NCI-H2227 treated with DMSO at 0.1 percent for 48 hours (cell line): ENCODE measurements at places on chromosomes 3 and 15.

DNA sequence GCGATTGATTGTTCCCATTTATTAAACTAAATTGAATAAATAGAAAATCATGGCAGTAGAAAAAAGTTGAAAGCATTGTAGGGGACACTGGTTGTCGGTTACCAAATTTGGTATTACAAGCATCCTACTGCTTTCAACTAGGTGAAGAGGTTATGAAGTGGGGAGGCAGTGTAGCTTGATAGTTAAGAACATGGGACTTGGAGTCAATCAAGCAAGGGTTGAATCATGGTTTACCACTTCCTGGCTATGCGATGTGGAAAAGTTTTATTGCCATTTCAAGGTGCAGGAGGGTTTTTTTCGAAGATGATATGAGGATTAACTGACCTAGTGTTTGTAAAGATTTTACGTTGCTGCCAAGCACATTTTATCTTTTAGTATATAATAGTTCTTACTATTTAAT is 318.2 kb upstream of the KCNH8 start:
- DNase-seq = no peak

GRCh38 chr3:38059148-38059547 is 20.1 kb downstream of the DLEC1 start:
- no peak for DNase-seq

DNA sequence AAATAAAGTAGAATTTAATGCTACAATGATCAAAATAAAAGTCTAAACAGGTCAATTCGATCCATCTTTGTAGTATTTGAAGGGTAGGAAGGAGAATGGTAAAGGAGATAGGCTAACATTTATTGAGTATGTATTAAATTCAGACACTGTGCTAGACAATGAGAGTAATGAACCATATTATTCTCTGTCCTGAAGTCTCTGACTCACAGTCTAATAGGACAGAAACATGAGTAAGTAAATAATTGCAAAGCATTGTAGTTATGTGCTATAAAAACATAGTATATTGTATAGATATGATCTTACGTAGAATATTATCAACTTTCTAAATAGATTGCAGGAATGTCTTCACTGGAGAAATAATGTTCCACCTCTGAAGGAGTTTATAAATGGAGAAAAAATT is 64.5 kb downstream of the MDFIC2 start:
- no peak for DNase-seq

DNA sequence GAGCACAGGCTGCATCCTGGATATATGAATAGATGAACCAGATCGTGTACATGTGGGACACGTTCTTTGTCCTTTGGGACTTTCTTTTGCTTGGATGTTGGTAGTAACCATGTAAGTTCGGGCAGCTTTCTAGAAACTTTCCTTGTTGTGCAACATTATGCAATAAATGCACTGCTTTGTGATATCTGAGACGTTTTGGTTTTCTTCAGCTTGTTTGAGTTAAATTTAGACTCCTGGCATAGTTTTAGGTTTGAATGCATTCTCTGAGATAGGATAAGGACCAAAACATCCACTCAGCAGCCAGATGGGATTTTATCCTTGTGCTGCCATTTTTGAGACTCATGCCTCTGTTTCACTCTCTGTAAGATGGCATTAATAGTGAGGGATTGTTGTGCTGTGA is 158.9 kb downstream of the IGF1R start:
- no peak for DNase-seq

DNA sequence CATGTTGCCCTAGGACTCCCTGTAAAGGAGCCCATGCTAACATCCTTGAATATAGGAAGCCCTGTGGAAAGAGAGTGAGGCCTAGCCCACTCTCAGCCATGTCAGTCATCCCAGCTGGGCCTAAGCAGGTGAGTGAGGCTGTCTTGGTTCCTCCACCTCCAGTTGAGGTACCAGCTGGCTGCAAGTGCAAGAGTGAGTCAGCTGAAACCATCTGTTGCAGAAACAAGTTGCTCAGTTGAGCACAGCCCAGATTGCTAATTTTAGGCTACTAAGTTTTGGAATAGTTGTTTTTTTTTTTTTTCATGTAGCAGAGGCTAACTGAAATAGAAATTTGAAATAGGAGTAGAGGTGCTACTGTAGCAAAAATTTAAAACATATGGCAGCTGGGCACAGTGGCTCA is 43.7 kb upstream of the ADPGK start:
- DNase-seq = no peak

DNA sequence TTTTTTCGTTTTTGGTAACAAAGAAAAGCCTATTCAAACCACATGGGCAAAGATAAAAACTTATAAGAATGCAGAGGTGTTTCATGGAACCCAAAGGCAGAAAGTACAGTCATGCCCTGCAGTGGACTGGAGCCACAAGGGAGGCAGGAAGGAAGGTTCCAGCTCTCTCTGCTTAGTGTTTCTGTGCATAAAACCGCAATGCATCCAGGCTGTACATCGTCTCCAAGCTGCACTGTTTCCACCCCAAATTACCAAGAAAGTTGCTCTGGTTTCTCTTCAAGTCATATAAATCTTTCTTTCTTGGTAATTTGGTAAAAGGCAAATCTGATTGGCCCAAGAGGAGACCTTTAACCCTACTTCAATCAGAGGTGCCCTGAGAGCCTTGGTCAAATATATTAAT is 15.8 kb downstream of the TRAT1 start:
- no peak for DNase-seq

GRCh38 chr3:50616003-50616769 is 765 bp upstream of the MAPKAPK3 start:
- DNase-seq = peak; percentile 71

DNA sequence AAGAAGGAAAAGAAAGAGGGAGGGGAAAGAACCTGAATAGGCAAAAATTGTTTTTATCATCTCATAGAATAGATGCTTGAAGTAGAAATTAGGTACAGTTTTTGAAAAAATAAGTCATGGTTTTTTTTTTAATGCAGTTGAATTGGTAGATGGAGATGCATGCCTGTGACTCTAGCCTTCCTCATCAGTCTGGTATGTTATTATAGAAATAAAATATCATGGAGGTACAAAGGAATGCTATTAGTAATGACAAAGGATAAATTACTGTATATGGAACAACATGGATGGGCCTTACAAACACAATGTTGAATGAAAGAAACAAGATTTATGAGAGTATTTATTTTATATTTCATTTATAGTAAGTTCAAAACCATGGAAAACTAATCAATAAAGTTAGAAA is 162.4 kb upstream of the GALNT15 start:
- DNase-seq = no peak

DNA sequence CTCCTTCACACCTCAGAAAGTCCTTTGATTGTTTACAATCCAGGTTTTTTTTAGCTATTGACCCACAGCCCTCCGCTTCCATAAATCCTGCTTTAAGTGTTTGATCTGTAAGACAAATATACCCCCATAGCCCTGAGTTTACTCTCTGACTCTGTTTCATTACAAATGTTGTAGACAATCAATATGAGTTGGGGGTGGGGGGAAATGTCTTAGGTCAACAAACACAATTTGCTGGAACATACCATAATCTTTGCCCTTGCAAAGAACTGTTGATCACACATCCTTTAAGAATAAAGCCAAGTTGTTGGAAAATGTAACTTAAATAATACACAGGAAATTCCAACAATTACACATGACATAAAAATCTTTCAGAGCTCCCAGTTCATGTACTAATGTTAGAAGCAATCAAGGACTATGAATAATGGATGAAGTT is 301.8 kb upstream of the SEMA6D start:
- DNase-seq = no peak

- peak; percentile 88 for DNase-seq
Observed at GRCh38 chr15:96412045-96412905, 81.8 kb downstream of the NR2F2 start.

DNA sequence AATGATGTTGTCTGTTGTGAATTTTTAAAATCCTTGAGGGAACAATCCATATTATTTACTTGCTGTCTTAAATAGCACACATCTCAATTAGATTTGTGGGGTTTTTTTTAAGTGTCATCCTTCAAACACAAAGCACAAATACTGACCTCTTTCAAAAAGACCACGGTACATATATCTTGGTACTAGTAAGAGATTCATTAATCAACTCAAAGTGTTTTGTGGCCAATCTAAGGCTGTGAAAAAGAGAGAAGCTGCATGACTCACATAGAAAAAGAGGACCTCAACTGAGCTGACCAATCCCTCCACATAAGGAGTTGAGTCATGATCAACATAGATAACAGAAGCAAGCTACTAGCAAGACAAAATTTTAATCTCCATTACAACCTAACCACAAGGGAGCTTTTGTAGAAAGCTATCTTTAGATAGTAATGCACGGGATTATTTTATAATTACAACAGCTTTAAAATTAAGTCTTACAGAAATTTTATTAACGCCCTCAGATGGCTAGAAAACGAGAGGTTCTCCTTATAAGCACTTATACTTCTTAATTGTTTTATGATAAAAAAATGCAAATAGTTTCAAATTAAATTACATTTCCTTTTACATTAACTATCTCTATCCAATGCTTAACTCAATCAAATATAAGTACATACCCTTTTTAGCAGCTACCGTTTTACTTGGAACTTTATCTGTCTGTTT is 60.5 kb downstream of the TOP2B start:
- DNase-seq = no peak

DNA sequence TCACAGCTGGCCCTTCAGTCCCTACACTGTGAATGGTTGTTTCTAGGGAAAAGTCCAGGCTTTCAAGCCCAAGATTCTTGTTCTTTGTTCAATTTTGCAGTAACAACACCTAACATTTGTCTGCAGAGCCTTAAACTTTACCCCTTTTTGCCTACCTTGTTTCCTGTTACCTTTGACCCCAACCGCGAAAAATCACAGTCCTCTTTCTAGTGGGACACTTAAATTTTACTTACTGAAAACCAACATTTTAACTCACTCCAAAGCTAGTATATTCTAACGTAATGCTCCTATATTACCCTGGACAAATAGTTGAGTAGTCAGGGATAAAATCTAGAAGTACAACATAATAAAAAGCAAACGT is 649 bp upstream of the PIK3CB start:
- DNase-seq = no peak

DNA sequence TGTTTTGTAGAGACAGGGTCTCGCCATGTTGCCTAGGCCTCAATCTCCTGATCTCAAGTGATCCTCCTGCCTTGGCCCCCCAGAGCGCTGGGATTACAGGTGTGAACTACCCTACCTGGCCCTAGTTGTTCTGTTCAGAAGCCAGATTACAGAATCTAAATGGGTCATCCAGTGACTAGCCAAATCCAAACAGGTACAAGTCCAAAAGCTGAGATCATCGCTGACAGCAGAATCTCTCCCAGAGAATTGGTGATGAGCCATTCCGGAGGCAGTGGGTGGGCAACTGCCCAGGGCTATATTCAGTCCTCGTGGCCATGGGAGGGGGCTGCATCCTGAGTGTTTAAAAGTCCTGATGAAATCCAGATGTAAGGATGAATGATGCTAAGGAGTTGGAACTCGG is 47.5 kb upstream of the SEMA4B start:
- no peak for DNase-seq

DNA sequence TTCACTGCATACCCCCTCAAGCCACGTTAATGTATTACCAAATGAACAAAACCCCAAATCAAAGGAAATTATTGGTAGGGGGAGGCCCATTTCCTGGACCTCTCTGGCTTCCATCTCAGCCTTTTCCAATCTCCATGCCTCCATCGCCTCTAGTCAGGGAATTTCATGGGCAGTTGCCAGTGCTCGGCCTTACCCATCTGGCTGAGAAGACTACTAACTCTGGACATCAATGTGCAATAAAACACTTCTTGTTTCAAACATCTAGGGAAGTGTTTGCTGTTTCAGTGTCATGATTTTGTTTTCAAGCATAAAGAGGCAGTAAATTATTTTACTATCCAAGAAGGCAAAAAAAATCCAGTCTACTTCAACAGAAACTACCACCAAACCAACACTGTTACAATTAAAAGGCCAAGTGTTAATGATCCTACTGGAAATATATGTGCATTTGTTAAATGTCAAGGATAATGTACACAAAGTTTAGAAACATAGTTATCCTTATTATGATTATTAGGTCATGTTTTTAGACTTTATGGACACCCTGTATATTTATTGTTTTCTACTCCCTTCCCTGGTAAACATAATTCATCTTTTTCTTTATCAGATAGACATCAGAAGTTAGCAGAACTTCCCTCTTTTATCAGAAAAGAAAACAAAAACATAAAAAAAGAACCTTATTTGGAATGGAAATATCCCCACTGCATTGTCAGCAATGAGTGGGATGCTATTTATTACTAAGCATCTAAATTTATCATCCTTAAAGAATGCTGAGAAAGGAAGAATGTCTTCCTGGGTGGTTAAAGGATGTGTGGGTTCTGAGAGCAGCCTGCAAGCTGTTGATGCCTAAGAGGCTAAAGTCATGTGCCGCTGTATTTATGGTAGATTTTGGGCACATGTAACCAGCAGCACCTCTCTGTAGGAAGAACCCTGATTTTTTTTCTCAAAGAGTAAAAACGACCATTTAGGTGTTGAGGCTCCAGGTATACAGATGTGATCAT is 15.2 kb downstream of the LDHAL6B start:
- DNase-seq = no peak

DNA sequence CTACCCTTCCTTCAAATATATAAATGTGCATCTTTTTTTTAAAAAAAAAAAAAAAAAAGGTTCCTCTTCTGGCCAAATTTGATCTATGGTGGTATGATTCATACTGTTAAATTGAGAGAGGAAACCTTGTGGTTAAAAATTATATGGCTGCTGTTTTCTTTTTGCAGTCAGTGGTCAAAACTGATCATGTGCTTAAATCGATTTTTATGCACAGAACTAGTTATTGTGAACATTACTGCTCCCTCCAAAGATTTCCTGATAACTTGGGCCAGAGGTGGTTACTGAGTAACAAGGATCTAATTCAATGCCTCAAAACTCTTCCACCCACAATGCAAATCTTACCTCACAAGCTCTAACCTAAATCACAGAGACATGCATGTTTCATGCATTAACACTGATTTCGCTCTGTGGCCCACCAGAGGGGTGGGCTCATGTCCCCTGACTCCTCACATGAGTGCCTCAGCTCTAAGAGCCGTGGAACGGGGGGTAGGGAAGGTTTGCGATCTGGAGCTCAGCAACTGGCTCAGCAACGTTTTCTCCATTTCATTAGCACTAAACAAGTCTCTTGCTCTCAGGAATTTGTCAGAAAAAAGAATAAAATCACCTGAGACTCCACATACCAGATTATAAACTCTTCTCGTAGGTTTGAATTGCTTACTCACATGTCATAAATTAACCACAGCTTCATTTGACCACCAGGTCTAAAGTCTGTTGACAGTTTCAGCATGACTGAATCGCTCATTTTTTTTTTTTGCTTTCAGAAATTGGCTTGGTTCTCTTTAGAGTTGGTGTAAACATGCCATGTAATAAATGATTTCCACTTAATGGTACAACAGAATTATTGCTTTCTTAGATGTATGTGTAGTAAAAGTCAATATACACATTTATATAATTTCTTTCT is 280.4 kb downstream of the CD47 start:
- DNase-seq = no peak

DNA sequence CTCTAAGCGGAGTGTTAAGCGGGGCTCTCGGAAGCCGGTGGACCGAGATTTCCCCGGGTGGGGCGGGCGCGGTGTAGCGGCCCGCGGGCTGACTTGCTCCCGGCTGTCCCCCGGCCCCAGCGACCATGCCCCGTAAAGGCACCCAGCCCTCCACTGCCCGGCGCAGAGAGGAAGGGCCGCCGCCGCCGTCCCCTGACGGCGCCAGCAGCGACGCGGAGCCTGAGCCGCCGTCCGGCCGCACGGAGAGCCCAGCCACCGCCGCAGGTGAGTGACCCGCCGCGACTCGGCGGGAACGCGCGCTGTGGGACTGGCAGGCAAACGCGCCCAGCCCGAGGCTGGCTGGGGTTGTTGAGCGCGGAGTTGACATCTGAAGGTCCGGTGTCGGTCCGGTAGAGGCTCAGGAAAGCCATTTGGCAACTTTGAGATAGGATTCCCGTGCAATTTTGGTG is 1.3 kb downstream of the SMC4 start:
- DNase-seq = no peak
